ENCODE measurements at places on chromosomes 12 and 14. TPM values are rescaled to one million over a fixed set of nuclear protein-coding genes. Genes with fewer than 3 reads are reported as not detected.

PIWIL1 gene
- not detected for total RNA-seq

SIRT4 gene
- total RNA-seq: 1.1 TPM

NRL gene
- total RNA-seq: 0.82 TPM

CLEC6A gene
- total RNA-seq: not detected

NRXN3 gene
- 0.16 TPM for total RNA-seq

NABP2 gene
- total RNA-seq: 27.2 TPM

C12orf50 gene
- not detected for total RNA-seq

HSPA2 gene
- total RNA-seq: 8.7 TPM

DIO3 gene
- total RNA-seq: not detected

MMP17 gene
- total RNA-seq: 5.1 TPM

VRTN gene
- not detected for total RNA-seq

SPX gene
- 0.16 TPM for total RNA-seq

CRIP2 gene
- 200 TPM for total RNA-seq

CCNB1IP1 gene
- total RNA-seq: 19.3 TPM

KRT79 gene
- not detected for total RNA-seq

CLEC2A gene
- total RNA-seq: not detected

SLCO1B3 gene
- total RNA-seq: not detected

ADCK1 gene
- 1.3 TPM for total RNA-seq

ACSM4 gene
- not detected for total RNA-seq

UNC79 gene
- total RNA-seq: 0.06 TPM

CLMN gene
- total RNA-seq: 1.6 TPM

KRT80 gene
- 0.16 TPM for total RNA-seq

CD163 gene
- total RNA-seq: not detected

EEF1AKMT3 gene
- 2.8 TPM for total RNA-seq

NPFF gene
- not detected for total RNA-seq

LRRC43 gene
- 0.81 TPM for total RNA-seq
